HL-60 (cell line): ENCODE measurements at places on chromosomes 4 and X.

GRCh38 chrX:2397229-2398063, 103.3 kb downstream of the DHRSX start:
- DNase-seq, result no peak

DNA sequence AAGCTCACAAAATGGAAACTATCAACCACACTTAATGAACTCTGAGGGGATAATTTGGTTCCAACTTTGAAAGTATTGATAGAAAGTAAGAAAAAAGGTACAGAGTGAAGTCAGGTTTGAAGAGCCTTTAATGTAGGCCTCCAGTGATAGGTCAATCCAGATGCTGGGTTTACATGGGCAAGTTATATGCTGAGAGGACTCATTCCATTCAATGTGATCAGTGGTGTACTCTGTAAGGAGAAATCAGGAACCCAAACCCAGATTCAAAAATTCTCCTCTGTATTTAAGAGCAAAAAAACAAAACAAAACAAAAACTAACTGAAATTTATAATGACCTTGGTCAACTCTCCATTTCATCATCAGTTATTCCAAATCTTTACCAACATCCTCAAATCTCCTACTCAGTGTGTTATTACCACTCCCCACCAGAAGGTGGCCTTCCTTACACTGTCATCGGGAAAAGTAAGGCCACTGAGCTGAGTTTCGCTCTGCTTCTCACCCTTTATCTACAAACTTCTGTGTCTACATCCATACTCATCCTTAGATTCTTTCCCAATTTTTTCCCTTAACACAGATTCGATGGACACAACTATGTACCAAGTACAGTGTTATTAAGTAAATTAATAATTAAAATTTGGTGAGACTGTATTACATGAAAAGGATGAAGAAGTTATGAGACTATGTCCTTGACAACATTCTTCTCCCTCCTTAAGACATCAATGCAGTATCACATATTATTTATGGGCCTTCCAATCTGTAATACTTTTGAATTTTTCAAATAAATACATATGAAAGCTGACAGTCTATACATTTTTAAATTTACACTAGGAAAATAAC, 88.3 kb downstream of the ZAR1 start:
- DNase-seq, result peak; percentile 27

- DNase-seq, result no peak
Observed at GRCh38 chr4:94695384-94695783, 62.4 kb upstream of the BMPR1B start.

- no peak for DNase-seq
Observed at GRCh38 chr4:36823199-36823967, 421.2 kb upstream of the NWD2 start.

- DNase-seq, result no peak
Observed at GRCh38 chr4:1474126-1475090, 68.2 kb upstream of the NKX1-1 start.

DNA sequence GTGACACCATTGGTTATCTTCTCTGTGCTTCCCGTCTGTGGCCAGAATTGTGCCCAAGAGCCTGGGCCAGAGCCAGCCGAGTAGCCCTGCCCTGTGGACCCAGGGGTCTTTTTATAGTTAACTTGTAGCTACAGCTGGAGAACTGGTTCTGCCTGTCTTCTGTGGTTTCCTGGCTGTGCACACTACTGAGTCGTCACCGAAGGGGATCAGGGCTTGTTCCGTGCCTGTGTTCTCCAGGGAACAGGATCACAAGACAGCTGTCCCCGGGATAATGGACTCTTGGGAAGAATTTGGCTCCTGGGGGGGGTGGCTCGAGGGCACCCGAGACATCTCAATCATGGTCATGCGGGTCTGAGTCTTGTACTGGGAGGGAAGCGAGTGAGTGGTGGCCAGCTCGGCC, 22.1 kb upstream of the OPN1LW start:
- no peak for DNase-seq

- DNase-seq, result no peak
Observed at GRCh38 chrX:25105221-25105620, 89.5 kb upstream of the ARX start.

GRCh38 chr4:156795727-156796126, 175.9 kb downstream of the PDGFC start:
- no peak for DNase-seq

DNA sequence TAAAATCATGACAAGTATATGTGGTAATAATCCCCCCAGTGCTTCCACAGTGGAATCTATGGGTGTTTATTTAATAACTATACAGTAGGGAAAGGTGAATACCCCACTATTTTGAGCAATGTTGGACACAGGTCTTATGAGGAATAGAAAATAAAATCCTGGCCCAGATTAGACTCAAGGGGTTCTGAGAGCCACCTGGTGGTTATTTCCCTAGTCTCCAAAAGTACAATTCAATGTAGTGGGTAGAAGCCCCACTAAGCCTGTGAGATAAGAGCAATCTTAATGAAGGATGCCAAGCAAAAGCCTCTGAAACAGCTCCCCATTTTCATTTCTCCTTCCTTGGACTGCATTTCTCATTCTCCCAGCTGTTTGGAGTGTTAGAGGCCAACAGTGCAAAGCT, 328.2 kb upstream of the NR3C2 start:
- no peak for DNase-seq

DNA sequence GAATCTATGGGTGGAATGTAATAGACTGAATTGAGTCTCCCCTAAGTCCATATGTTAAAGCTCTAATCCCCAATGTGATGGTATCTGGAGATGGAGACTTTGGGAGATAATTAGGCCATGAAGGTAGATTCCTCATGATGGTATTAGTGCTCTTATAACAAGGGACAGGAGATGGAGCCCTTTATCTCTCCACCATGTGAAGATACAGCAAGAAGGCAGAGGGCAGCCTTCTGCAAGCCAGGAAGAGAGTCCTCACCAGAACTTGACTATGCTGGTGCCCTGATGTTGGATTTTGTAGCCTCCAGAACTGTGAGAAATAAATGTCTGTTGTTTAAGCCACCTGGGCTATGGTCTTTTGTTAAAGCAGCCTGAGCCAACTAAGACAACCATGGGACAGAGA, 76.4 kb upstream of the F8A3 start:
- peak; percentile 1 for DNase-seq

DNA sequence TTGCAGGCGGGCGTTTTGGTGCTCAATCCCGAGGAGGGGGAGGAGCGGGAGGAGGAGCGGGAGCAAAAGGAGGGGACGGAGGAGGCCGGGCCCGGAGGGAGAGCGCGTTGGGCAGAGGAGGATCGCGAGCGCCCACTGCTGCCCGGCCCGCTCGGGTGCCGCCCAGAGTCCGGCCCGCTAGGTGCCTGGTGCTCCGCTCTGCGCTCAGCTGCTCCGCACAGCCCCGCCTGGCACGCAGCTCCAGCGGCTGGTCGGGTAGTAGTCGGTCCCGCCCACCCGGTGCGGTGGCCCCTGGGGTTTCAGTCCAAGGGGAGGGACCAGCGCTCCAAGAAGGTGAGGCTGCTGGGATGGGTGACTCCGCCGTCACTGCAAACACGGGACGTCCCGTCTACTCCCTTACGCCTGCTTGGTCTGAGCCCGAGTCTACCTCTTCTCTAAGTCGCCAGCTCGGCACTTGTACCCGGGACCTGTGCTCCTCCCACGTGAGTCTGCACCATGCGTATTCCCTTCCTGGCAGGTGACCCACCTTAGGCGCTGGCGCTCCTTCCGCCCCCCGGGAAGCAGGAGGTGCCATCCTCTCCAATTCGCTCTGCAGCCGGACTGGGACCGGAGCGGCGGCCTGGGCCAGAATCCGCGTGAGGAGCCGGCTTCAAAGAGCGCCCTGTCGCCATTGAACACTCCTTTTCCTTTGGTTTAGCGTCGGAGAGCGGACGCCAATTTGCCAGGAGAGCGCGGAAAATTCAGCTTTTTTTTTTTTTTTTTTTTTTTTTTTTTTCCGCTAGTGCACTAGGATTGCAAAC, 405 bp upstream of the HS3ST1 start:
- no peak for DNase-seq

GRCh38 chrX:23317799-23318724, 16.6 kb upstream of the PTCHD1 start:
- DNase-seq, result peak; percentile 13

DNA sequence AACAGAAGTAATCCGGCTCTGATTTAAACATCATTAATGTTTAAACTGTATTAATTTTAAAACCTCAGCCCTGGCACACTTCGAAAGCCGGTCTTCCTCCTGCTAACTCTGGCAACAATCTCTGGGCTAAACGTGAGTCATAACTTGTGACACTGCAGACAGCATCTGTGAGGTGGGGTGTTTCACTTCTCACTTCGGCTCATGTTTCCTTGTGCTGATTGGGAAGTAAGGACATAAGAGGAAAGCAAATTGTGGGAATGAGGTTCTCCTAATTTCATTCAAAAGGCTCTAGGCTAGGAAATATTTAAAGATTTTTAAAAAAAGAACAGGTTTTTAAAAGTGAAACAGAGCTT, 139.9 kb upstream of the USP9X start:
- no peak for DNase-seq

- no peak for DNase-seq
Observed at GRCh38 chr4:155007660-155008176, 200.7 kb upstream of the NPY2R start.

- DNase-seq, result no peak
Observed at GRCh38 chr4:110897784-110898183, 274.9 kb upstream of the PITX2 start.

DNA sequence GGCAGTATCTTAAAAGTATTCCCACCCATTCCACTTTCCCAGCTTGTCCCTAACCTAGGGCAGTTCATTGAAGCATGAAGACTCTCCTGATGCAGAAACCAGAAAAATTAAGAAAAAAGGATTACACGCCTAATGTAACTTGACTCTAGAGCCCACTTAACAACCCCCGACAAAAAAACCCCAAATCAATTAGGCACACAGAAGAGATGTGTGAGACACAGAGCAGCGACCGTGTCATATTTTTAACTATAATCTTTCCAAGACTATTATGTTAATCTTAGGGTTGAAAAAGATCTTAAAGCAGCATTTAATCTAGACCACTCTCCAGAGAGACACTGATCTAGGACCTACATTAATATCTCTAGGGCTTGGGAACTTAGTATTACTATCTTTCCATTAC, 1.3 kb downstream of the YTHDC1 start:
- no peak for DNase-seq

GRCh38 chr4:53101191-53101581, 239.1 kb downstream of the RASL11B start:
- DNase-seq, result no peak

GRCh38 chr4:154476232-154476631, 15.4 kb downstream of the DCHS2 start:
- DNase-seq, result no peak

- DNase-seq, result no peak
Observed at GRCh38 chr4:13829457-13829856, 201.9 kb upstream of the BOD1L1 start.

DNA sequence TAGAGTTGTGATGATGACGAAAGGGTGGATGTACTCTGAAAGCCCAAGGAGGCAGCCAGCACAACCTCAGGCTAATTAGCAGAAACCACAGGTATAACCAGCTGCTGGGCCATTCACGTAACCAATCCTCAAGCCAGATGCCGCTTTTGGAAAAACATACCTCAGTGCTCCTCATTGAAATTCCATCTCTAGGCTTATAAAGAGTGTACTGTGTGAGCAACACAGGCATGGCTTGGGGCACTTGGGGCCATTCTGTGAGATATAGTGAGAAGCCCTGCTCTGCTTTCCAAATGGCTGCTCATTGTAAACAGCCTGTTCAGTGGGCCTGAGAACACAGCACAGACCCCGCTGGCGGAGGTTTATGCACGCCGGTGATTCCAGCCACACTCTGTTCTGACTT, 182.1 kb upstream of the HHIP start:
- no peak for DNase-seq

- DNase-seq, result no peak
Observed at GRCh38 chr4:9792381-9792780, 10.9 kb downstream of the DRD5 start.
